ENCODE measurements at places on chromosomes 3 and 15.
A peak's percentile ranks its signal among the peaks of the same experiment; 100 is the strongest.

DNA sequence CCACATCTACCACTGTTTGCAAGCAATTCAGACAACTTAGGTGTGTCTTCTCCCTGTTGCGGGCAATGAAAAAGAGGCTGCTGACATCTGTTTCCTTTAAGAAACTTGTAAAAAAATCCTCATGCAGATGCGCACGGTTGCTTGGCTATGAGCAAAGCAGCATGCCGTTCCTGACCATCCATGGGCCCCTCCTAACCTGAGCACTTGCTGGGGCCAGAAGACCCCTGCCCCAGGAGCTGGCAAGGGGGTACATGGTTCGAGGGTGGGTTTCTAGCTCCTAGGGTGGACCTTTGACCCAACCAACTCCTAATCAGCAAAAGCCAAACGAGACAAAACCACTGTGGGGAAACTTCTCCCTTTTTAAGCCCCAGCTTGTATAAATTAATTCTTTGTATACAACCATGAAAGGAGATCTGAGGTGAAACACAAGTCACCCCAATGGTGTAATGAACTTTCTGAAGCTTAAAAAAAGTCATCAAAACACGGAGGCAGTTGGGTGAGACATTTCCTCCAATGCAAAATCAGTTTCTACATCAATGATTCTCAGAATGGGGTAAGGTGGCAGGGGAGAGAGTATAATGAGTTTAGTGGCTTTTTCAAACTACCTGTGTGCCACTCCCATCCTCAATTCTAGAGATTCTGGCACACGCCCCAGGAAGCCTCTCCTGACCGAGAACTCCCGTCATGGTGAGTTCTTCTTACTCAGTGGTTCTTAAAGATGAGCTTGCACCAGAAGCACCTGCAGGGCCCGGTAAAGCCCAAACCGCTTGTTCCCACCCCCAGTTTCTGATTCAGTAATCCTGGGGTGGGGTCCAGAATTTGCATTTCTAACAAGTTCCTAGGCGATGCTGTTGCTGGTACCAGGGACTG lies 44.1 kb downstream of the CPN2 start:
- DNase-seq: peak; percentile 71

GRCh38 chr3:66406163-66406562 lies 94.7 kb downstream of the LRIG1 start:
- DNase-seq: no peak

DNA sequence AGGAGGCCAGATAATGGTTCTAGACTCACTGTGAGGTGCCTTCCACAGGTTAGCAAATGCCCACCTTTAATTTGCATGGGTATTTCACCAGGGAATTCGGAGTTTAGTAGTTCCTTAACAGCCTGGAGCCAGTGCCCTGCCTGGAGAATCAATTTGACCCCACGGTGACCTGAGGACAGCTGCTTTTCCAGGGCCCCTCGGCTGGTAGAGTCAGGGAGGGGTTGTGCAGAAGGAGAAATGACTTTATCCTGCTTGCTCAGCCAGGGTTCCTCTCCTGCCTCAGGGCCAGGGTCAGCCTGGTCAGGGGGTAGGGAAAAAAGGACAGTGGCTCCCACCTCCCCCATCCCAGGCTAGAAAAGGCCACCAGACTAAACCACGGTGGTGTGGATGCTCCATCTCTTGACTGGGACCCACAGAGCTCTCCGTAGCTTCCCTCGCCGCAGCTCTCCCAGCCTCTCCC lies 12.0 kb downstream of the DLL4 start:
- DNase-seq: no peak

GRCh38 chr15:70280781-70281180 lies 183.1 kb upstream of the TLE3 start:
- DNase-seq: no peak

GRCh38 chr15:35912196-35912595 lies 366.2 kb upstream of the DPH6 start:
- no peak for DNase-seq

DNA sequence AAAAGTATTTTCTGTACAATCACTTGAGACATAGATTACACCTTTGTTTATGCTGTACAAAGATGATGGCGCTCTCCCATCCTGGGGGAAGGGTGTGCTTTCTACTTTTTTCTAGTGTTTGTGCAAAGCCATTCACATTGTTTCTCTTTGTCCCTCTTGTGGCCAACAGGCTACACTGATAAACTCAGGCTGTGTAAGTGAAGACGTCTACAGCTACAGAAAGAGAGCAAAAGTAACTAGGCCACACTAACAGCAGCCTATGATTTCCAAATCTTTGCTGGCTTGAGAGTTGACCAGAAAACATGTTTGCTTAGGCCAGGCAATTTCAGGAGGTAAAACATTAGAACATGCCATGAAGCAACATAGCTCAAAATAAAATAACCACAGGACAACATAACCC lies 75.1 kb downstream of the FOXB1 start:
- DNase-seq: no peak

DNA sequence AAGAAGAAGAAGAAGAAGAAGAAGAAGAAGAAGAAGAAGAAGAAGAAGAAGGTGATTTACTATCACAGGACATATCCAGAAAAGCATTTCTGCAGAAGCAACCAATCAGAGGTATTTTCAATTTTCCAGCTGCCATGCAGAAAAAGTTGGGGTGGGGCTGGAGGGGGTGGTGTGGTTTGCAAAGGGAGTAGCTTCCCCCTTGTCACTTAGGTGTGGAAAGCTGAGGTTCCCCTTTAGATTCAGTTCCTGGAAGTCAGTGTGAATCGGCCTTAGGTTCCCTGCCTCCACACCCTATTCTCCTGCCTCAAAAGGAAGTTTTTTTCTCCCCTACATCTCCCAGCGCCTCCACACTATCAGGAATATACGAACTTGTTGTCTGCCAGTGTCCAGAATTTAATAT lies 276.7 kb upstream of the ARRDC4 start:
- DNase-seq: no peak

GRCh38 chr3:3065876-3066275 lies 44.3 kb downstream of the IL5RA start:
- no peak for DNase-seq

- no peak for DNase-seq
Observed at GRCh38 chr15:95981209-95981608, 349.3 kb upstream of the NR2F2 start.

GRCh38 chr3:71514621-71515020 lies 68.9 kb downstream of the FOXP1 start:
- no peak for DNase-seq

- DNase-seq: no peak
Observed at GRCh38 chr3:12630292-12630691, 33.6 kb downstream of the RAF1 start.

GRCh38 chr3:146899171-146899570 lies 294.0 kb upstream of the PLSCR5 start:
- DNase-seq: no peak

DNA sequence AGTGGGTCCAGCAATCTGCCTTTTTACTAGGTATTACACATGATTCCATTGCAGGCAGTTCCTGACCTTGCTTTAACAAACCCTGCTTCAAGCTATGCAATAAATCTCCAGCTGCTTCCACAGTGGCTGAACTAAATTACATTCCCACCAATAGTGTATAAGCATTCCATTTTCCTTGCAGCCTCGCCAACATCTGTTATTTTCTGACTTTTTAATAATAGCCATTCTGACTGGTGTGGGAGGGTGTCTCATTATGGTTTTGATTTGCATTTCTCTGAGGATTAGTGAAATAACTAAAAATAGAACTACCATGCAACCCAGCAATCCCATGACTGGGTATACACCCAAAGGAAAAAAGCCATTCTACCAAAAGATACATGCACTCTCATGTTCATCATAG lies 36.4 kb upstream of the DNAJC13 start:
- DNase-seq: no peak

GRCh38 chr3:58731673-58732072 lies 65.1 kb upstream of the FAM3D start:
- no peak for DNase-seq

DNA sequence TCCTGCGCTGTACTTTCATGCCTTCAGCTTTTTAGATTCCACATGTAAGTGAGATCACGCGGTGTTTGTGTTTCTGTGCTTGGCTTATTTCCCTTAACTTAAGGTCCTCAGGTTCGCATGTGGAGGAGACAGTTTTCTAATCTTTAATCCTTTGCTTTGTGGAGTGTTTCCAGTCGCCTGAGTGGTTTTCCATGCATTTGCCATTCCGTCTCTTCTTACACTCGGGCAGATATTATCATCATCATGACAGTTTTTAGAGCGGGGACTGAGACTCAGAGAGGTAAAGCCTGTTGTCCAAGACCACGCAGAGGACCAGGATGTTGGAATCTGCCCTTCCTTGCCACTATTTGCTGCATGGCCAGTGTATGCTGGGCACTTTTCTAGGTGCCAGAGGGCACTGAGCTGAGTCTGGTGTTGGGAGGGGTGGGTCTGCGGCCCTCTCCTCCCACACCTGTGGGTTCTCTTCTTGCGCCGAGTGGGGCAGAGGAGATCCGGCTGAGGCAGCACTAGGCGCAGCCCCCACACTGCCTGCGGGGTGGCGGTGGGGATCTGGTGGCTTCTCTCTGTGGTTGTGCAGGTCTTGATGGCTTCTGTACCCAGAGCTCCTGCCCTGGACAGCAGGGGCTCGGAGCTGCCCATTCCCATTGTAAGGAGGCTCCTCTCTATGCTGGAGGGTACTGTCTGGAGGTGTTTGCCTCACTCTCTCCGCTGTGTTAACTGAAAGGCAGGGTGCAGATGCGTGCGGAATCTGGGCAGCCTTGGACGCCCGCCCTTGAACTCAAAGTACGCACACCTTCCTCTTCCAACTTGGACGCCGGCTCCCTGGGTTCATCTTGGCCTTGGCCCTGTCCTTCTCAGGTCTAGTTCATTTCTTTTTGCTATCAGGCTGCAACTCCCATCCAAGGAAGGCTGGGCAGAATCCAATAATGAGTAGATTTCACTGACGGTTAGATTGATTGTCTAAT lies 156.0 kb upstream of the RGMA start:
- DNase-seq: no peak

GRCh38 chr3:195196266-195196665 lies 74.7 kb downstream of the XXYLT1 start:
- DNase-seq: no peak

GRCh38 chr3:138945709-138946662 lies 951 bp downstream of the FOXL2 start:
- peak; percentile 39 for DNase-seq

GRCh38 chr3:17730318-17730967 lies 12.0 kb downstream of the TBC1D5 start:
- DNase-seq: no peak

DNA sequence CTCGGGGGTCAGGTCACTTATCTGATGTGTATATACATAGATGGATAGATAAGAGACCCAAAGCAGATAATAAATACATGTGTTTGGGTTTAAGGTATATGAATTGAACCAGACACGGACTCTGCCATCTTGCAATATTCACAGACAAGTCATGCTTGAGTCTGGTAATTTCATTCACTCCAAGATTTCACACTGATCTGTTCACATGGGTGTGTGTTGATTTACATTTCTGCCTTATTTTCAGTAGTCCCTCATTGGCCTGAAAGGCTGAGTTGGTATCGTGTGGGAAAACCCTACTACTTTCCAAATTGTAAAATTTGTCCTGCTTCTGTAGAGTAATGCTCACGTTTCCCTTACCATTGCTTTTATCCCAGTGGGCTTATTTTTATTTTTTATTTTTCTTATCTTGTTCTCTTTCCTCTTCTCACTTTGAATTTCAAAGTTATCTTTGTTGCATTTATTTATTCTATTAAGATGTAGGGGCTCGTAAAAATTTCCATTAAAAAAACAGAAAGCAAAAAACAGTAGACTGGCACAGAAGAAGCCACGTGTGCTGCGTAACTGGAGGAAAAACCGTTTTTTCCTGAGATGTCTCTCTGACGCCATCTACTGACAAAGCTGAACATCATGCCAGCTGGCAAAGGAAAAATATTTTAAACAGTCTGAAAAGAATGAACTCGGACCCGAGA lies 10.8 kb upstream of the MFSD1 start:
- peak; percentile 72 for DNase-seq

DNA sequence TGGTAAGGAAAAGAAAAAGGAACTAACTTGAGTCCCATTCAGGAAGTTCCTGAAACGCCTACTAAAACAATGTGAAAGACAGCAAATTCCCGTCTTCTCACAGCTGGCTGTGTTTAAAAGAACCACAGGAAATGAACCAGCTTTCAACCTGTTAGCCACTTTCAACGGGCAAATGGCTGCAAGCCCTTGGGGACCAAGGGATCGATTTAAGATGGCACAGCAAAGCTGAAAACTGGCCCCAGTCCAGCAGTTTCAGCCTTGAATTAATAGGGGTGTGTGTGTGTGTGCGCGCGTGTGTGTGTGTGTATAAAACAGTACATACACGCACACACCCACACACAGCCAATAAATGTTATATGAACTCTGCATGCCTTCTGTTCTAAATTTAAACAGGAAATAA lies 168.7 kb upstream of the TMCO5A start:
- no peak for DNase-seq

- peak; percentile 28 for DNase-seq
Observed at GRCh38 chr15:72342385-72342784, 22.4 kb upstream of the CELF6 start.

DNA sequence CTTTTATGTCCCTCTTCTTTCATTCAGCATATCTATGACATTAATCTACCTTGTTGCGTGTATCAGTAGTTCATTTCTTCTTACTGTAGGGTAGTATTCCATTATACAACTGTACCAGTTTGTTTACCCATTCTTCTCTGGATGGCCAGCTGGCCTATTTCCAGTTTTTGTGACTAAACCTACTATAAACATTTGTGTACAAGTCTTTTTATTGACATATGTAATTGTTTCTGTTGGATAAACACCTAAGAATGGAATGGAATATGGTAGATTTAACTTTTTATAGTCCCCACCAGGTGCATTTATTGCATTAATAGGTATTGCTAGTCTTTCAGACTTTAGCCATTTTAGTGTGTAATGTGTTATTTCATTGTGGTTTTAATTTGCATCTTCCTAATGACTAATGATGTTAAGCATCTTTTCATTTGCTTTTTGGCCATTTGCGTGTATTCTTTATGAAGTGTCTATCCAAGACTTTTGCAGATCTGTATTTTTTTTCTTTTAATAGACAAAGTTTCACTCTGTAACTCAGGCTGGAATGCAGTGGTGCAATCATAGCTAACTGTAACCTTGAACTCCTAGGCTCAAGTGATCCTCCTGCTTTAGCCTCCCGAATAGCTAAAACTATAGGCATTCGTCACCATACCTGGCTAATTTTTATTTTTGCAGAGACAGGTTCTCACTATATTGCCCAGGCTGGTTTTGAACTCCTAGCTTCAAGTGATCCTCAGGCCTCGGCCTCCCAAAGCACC lies 41.9 kb upstream of the XRN1 start:
- DNase-seq: no peak

GRCh38 chr3:7305561-7305960 lies 444.6 kb downstream of the GRM7 start:
- no peak for DNase-seq

GRCh38 chr3:25412269-25412668 lies 15.8 kb upstream of the RARB start:
- no peak for DNase-seq
